ENCODE measurements at places on chromosomes 1 and 21. TPM values are rescaled to one million over a fixed set of nuclear protein-coding genes. Genes with fewer than 3 reads are reported as not detected.
A peak's percentile ranks its signal among the peaks of the same experiment; 100 is the strongest.

DNA sequence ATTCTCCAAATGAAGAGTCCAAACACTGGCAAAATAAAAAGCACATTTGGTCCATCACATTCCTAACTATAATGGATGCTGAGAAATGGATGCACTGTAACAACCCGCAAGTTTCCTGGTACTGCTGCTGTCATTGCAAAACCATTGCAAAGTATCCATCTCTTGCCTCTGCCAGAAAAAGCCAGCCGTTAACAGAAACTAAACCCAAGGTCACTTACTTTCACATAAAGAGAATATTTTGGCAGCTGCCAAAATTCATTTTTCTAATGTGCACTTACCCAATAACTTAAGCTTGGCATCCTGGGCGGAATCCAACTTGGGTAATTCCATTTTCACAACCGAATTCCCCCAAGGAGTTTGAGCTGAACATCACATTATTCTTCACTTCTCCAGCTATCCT, 77.0 kb upstream of the LRRC8D start:
- DNase-seq = no peak
- H3K4me1 ChIP-seq = no peaks in the 10 kb centered on the region
- no peaks in the 10 kb centered on the region for H3K36me3 ChIP-seq
- no peak overlapping the region for H3K27ac ChIP-seq
- no peaks in the 10 kb centered on the region for H3K27me3 ChIP-seq
- H3K4me3 ChIP-seq = no peak overlapping the region

PLCH2 gene
- 1.6 TPM for total RNA-seq

GRCh38 chr1:226373376-226373775, 34.5 kb downstream of the PARP1 start:
- H3K27ac ChIP-seq = no peak overlapping the region
- no peaks in the 10 kb centered on the region for H3K4me1 ChIP-seq
- no peaks in the 10 kb centered on the region for H3K27me3 ChIP-seq

GRCh38 chr1:15186846-15187151, 33.3 kb downstream of the TMEM51 start:
- H3K27me3 ChIP-seq = no peaks in the 10 kb centered on the region
- no peak overlapping the region for H3K4me3 ChIP-seq
- H3K27ac ChIP-seq = no peak overlapping the region
- H3K36me3 ChIP-seq = no peaks in the 10 kb centered on the region
- no peak for DNase-seq

DNA sequence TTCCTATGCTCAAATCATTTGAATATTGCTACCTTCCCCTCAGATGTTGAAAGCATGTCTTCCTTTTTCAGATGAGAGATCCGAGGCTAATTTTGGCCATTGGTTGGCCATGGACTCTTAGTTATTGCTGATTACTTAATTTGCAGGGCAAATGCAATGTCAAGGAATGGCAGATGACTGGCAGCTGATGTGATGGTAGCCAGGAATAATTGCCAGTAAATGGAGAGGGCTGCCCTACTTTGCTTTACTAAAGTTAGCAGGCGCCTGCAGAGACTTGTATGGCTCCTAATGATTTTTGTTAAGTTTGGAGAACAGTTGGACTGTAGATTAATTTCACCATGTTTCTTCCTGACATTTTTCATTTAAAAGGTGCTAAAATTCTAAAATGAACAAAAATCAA, 128.9 kb downstream of the XCL2 start:
- H3K36me3 ChIP-seq = no peaks in the 10 kb centered on the region
- H3K27me3 ChIP-seq = no peaks in the 10 kb centered on the region
- no peak overlapping the region for H3K4me3 ChIP-seq
- no peak for DNase-seq
- no peaks in the 10 kb centered on the region for H3K4me1 ChIP-seq
- H3K27ac ChIP-seq = no peak overlapping the region

DNA sequence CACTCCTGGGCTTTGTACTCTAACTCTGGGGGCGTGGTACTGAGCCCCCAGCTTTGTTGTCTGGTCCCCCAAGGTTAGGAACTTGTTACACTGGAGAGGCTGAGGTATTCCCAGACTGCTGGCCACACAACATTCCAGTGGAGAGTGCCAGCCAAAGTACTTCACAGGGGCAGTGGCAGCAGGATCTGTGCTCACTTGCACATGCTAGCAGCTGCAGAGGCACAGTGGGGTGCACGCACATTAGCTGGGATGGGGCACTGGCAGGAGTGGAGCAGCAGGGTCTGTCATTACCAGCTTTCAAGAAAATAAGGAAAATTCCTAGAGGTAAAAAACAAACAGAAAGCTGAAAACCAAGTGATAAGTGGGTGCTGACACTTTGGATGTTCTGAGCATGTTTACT, 31.0 kb downstream of the ZNF691 start:
- no peaks in the 10 kb centered on the region for H3K27me3 ChIP-seq
- no peak for DNase-seq
- no peaks in the 10 kb centered on the region for H3K4me1 ChIP-seq

DNA sequence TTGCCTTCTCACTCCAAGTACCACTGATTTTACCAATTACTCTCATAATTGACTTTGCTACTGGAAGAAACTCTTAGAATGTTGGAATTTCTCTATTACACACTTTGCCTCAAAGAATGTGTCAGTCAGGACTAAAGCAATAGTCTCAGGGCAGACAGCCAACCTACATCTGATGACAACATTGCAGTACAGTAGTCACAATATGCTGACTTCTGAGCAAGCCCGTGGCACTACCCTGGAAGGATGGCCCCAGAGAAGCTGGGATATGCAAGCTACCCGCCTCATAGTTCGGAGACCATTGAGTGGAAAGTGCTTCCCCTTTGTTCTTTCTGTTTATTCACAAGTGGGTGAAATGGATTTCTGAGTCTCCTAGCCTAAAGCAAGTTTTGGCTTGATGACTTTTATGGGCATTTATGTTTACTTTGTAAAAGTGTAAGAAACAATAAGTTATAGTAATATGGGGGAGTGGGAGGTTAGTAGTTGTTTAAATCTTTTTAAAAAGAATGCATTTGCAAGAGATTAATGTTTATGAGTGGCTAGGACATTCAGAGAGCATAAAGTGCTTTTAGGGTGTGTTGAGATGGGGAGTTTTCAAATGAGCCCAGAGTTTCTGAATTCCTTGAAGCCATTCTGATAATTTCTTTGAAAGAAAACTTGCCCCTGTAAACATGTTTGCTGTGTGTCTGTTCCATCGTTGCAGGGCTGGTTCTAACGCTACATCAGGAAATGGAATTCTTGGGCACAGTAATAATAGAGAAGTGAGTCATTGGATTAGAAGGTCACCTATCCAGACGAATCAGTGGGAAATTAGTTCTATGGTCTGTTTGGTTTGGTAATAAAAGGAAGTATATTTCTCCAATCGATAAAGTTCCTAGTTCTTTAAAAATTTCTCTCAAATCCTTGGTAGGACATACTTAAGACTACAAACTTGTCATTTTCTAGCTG, 63.8 kb downstream of the LMO4 start:
- H3K4me3 ChIP-seq = no peak overlapping the region
- H3K36me3 ChIP-seq = no peaks in the 10 kb centered on the region
- DNase-seq = no peak
- no peaks in the 10 kb centered on the region for H3K27me3 ChIP-seq
- H3K27ac ChIP-seq = no peak overlapping the region

DNA sequence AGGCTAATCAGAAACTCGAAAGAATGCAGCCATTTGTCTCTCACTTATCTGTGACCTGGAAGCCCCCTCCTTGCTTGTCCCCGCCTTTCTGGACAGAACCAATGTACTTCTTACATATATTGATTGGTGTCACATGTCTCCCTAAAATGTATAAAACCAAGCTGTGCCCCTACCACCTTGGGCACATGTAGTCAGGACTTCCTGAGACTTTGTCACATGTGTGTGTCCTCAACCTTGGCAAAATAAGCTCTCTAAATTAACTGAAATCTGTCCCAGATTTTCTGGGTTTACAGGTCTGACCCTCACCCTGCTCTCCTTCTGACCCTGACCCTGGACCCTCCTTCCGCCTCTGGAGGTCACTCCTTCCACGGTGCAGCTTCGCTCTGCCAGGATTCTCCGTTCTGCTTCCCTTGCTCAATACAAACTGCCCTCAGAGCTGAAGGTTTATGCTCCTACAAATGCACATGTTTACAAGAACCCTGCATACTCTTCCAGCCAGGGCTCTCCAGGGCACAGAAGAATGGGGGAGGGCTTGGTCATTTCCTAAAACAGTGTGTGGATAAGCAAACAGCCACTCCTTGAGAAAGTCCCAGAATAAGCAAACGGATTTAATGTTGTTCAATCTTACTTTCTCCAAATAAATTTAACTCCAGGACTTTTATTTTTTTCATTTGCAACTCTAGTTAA, 160.5 kb downstream of the ACTL8 start:
- no peaks in the 10 kb centered on the region for H3K36me3 ChIP-seq
- no peak overlapping the region for H3K4me3 ChIP-seq
- H3K27me3 ChIP-seq = no peaks in the 10 kb centered on the region

MIXL1 gene
- 0.19 TPM for total RNA-seq

ELOVL1 gene
- total RNA-seq = 57.4 TPM

RGS1 gene
- 43.4 TPM for total RNA-seq

GRCh38 chr1:3651026-3651929, 1.0 kb upstream of the TP73 start:
- H3K36me3 ChIP-seq = peaks cover 2% of the 10 kb centered on the region
- H3K4me1 ChIP-seq = no peaks in the 10 kb centered on the region
- H3K4me3 ChIP-seq = no peak overlapping the region
- DNase-seq = peak; percentile 78

DNA sequence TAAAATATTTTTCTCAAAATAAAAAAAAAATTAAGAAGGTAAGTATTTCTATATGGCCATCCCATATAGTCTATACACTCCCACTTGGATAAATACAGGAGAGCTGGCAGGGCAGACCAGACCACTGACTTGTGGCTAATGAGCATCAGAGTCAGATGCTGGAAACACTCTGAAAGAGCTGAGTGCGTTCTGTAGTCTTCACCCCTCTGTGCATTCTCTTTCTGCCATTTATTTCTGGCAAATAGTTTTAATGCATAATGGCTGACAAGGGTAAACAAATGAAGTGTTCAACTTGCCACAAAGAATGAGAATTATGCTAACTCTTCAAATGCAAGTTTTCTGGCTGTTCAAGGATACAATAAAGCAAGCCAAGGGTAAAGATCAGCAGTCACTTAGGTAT, 191.7 kb downstream of the TTLL7 start:
- H3K36me3 ChIP-seq = no peaks in the 10 kb centered on the region
- DNase-seq = no peak
- H3K4me1 ChIP-seq = peaks cover 4% of the 10 kb centered on the region
- no peaks in the 10 kb centered on the region for H3K27me3 ChIP-seq

GRCh38 chr1:202586018-202586821, 124.0 kb downstream of the SYT2 start:
- peak overlapping the region; percentile 64 for H3K27ac ChIP-seq
- peaks cover 7% of the 10 kb centered on the region for H3K4me1 ChIP-seq
- no peaks in the 10 kb centered on the region for H3K27me3 ChIP-seq

- no peak for DNase-seq
- no peaks in the 10 kb centered on the region for H3K27me3 ChIP-seq
- H3K4me3 ChIP-seq = peak overlapping the region; percentile 67
- no peaks in the 10 kb centered on the region for H3K36me3 ChIP-seq
Observed at GRCh38 chr1:84997667-84998600, 1.0 kb upstream of the MCOLN2 start.

RGS8 gene
- 0.10 TPM for total RNA-seq

CLCA4 gene
- 0.13 TPM for total RNA-seq

OPRD1 gene
- total RNA-seq = not detected

OR2L8 gene
- 0.69 TPM for total RNA-seq

IFI44L gene
- total RNA-seq = 42.2 TPM

GRCh38 chr1:230300322-230301301, 125.5 kb downstream of the PGBD5 start:
- H3K4me3 ChIP-seq = no peak overlapping the region
- H3K27ac ChIP-seq = no peak overlapping the region
- no peaks in the 10 kb centered on the region for H3K27me3 ChIP-seq
- no peaks in the 10 kb centered on the region for H3K36me3 ChIP-seq
- no peaks in the 10 kb centered on the region for H3K4me1 ChIP-seq
- no peak for DNase-seq

DNA sequence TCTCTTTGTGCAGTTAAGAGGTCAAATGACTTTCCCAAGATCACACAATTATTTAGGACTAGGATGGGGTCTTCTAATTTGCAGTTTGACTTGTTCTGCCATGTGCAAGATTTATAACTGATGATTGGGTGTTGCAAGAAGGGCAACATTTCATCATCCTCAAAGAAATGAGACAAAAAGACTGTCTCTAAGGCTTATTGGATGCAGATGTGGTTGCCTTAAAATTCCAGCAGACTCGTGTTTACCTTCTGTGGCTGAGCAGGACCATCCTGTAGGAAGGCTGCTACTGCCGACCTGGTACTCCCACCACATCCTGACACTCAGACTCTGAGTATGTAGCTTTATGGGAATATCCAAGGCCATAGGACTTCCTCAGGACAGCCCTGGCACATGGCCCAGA, 99.9 kb upstream of the SGIP1 start:
- H3K4me1 ChIP-seq = no peaks in the 10 kb centered on the region
- H3K27ac ChIP-seq = no peak overlapping the region
- no peak overlapping the region for H3K4me3 ChIP-seq
- no peak for DNase-seq
- H3K36me3 ChIP-seq = no peaks in the 10 kb centered on the region

IARS2 gene
- total RNA-seq = 46.0 TPM

MNDA gene
- 11.3 TPM for total RNA-seq

OR2T11 gene
- not detected for total RNA-seq

DNA sequence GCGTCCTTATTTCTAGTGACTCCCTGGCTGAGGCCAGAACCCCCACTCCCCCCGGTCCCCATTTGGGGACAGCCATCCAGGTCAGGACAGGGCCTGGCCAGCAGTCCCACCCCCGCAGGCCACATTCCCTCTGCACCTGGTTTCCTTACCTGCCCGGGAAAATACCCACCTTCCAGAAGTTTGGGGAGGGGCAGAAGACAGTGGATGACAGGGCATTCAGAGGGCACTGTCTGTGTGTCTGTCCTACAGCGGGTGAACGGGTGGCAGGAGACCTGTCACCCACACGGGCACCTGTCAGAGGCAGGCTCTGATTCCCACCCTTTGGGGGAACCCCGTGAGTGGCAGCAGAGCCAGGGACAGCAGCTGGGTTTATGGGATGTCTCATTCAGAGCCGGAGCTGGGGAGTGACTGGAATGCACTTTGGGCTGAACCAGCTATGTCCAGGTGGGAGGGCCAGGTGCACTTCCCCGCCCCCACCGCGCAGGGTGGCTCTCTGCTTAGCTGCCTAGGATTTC, 2.0 kb downstream of the ARHGEF16 start:
- DNase-seq = peak; percentile 44
- no peak overlapping the region for H3K27ac ChIP-seq
- H3K36me3 ChIP-seq = no peaks in the 10 kb centered on the region
- no peak overlapping the region for H3K4me3 ChIP-seq

C8B gene
- total RNA-seq = not detected

GRCh38 chr1:56569661-56570060, 9.7 kb downstream of the PLPP3 start:
- no peaks in the 10 kb centered on the region for H3K27me3 ChIP-seq
- peaks cover 16% of the 10 kb centered on the region for H3K4me1 ChIP-seq
- H3K27ac ChIP-seq = no peak overlapping the region
- DNase-seq = no peak

- no peak for DNase-seq
- H3K27ac ChIP-seq = no peak overlapping the region
- no peak overlapping the region for H3K4me3 ChIP-seq
- no peaks in the 10 kb centered on the region for H3K27me3 ChIP-seq
- no peaks in the 10 kb centered on the region for H3K4me1 ChIP-seq
Observed at GRCh38 chr1:93087532-93087931, 8.4 kb downstream of the MTF2 start.

CRP gene
- total RNA-seq = 0.32 TPM
